ENCODE measurements at places on chromosomes 1 and 21.

GRCh38 chr1:164137273-164137925 is 421.6 kb upstream of the PBX1 start:
- no peak for DNase-seq

- DNase-seq = no peak
Observed at GRCh38 chr1:86507935-86508582, 38.8 kb upstream of the CLCA4 start.

DNA sequence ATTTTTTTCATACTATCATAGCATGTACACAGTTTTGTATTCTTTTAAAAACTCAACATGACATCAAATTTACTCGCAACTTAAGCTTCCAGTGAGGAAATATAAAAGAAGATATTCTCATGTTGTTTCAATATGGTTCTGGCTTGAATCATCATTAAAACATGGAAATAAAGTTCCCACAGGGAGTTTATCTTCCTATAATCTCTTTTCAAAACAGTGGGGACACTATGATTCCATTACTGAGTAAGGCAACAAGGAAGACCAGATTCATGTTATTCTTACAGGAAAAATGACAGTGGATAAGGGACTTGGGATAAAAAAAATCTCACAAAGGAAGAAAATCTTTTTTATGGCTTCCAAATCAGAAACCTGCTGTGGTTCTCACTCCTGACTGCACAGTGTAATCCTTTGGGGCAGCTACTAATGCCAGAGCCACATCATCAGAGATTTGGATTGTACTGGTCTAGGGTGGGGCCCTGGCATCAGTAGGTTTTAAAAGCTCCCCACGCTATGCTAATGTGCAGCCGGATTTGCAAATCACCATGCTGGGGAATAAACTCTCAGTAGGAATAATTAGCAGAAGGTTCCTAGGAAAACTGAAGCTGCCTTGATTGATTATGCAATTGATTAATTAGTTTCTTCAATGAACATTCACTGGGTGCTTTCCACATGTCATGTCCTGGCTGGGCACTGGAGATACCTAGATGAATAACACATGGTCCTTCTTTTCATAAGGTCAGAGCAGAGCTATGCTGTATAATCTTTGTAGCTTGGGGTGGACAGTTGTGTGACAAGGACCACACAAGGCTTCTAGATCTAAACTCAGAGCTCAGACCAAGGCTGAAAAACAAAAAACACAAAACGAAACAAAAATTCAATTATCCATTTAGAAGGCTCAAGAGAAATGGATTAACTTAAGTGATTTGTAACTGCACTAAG is 71.1 kb upstream of the C8B start:
- DNase-seq = no peak

DNA sequence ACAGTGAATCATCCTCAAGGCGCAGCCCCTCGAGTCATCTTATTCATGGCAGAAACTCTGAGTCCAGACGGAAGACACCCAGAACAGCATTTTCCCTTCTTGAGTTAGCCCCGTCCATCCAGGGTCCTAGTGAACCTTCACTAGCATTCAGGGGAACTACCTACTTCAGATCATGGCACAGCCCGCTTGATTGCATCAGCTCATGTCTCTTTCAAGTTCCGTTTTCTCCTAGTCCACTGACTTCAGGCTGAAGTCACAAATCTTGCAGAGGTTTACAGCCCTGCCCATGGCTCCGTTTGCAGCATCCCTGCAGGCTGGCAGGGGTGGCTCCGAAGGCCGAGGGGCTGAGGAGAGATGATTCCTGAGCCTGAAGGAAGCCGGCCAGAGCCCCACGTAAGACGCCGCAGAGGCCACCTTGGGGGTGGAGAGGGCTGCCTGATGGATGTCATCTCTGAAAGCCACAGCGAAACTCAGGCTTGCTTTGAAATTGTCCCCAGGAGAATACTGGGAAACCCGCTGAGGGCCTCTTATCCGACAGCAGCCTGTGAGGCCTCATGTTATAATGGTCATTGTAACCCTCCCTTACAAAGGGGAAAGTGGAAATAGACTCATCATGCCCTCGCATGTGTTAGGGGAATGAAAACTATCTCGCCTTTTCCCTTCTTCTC is 310.2 kb upstream of the AJAP1 start:
- no peak for DNase-seq

- no peak for DNase-seq
Observed at GRCh38 chr1:84083307-84083706, 60.8 kb upstream of the PRKACB start.

DNA sequence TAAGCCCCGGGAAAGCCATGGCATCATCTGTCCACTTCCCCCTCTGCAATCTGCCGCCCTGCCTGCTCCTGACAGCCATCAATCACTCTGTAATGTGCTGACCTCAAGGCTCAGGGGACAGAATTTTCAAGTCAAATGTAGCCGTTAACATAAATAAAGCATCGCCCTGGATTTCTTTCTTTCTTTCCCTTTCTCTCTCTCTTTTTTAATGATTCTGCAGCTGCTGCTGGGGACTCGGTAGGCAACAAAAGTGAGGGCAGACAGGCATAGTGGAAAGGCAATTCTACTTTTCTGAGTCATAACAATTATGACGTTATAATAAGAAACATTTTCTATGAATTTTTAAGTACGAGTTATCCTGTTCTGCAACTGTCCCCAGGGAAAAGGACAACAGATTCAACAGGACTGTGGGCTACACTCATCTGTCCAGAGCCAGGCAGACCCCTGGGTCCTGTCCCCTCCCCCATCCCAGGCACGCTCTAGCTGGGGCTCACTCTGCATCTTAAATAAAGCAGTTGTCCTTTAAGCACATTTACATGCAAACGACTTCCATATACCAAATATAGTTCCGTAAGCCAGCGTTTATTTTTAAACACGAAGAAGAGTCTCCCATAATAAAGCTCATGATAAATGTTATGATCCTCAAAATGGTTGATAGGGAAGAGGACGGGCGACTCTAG is 78.7 kb downstream of the SSBP3 start:
- no peak for DNase-seq

DNA sequence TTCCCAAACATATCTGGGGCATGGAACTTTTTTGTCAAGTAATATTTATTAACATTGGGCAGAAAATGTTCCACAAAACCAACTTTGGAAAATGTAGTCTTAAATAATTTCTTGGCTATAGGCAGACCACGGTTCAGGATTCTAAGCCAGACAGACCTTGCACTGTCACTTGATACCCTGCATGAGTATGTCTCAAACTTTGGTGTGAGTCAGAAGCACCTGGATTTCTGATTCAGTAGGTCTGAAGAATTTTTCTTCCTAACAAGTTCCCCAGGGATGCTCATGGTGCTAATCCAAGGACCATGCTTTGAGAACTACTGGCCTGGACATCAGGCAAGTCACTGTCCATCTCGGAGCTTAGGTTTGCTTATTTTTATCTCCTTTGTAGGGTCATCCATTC is 562.0 kb downstream of the PLPP3 start:
- DNase-seq = no peak

- no peak for DNase-seq
Observed at GRCh38 chr1:232481091-232481490, 148.8 kb downstream of the SIPA1L2 start.
